ENCODE measurements at places on chromosomes 11 and 22. TPM values are rescaled to one million over a fixed set of nuclear protein-coding genes. Genes with fewer than 3 reads are reported as not detected.

DNA sequence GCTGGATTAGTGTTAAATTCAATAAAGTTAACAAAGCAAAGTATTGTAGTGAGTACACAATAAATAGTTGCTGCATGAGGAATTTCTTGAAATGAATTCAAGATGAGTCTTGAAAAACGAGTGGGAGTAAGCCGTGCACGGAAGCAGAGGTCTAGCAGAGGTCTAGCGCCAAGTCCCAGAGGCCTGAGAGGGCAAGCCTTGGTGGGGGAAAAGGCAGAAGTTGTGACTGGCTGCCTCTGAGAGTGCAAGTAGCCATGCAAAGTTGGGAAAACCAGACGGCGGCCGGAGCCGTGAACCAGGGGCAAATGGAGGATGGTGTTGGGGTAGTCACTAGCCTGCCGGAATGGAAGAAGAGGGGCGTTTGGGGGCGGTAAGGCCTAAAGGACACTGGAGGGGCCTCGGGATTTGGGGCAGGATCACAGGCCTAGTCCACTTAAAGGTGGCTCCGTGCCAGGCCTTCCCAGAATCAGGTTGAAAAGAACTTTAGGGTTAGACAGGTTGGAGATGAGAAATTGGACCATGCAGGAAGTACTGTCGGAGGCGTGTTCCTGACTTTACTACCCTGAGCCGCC, 379 bp upstream of the SLC3A2 start:
- peak; percentile 76 for DNase-seq

- no peak for DNase-seq
Measured at GRCh38 chr11:70306586-70307033, 36.1 kb downstream of the PPFIA1 start.

- peak; percentile 26 for DNase-seq
Measured at GRCh38 chr22:41481131-41481830, 12.4 kb downstream of the ACO2 start.

DNA sequence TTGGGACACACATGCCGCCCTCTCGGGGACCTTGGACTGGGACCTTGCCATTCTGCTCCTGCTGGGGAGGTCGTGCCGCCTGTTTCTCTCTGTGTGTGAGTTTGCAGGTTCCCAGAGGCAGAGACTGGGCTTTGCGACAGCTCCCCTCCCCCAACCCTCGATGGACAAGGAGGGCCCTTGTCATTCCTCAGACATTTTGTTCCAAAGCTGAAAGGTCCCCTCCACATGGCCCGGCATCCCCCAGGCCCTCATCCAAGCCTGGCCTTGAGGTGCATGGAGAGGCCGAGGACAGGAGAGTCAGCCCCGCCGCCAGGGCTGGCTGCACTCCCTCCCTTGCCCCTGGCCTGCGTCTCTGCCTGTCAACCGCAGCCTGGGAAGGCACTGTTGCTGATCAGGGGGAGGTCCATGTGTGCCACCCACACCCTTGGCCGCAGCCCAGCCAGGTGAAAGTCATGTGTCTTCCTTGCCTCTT, 25.6 kb downstream of the FADS2 start:
- no peak for DNase-seq

- no peak for DNase-seq
Measured at GRCh38 chr22:44926124-44926475, 83.7 kb downstream of the PHF21B start.

OR2AG1 gene
- total RNA-seq = not detected

- no peak for DNase-seq
Measured at GRCh38 chr22:27552176-27552575, 249.4 kb downstream of the MN1 start.

NEFH gene
- 30.6 TPM for total RNA-seq

DNA sequence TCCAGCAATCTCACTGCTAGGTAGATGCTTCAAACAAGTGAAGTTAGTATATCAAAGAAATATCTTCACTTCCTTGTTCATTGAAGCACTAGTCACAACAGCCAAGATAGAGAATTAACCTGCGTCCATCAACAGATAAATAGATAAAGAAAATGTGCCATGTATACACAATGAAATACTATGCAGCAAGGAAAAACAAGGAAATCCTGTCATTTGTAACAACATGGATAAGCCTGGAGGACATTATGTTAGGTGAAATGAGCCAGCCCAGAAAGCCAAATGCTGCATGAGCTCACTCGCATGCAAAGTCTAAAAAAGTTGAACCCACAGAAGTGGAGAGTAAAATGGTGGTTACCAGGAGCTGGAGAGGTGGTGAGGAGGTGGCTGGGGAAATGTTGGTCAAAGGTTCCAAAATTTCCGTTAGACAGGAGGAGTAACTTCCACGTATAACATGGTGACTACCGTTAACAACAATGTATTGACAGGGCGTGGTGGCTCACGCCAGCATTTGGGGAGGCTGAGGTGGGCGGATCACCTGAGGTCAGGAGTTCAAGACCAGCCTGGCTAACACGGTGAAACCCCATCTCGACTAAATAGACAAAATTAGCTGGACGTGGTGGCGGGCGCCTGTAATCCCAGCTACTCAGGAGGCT, 23.6 kb upstream of the CARS1 start:
- DNase-seq = no peak

DNA sequence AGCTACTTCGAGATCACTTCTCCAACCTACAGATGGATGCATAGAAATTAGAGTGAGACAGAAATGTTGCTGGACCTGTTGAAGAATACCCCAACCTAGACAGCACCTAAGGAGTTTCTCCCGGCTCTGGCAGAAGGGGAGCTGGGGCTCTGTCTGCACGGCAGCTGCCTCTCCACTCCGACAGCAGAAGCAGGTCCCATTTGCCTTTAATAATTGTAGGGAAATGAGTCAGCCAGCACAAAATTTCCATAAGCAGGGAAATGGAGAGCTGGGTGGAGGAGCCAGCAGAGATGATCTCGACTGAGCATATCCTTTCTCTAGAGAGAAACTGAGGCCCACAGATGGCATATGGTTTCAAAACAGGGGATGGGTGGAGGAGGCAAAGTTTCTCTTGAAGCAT, 80.1 kb downstream of the EFCAB6 start:
- DNase-seq = no peak

- no peak for DNase-seq
Measured at GRCh38 chr11:113168354-113169342, 145.7 kb upstream of the TTC12 start.

DNA sequence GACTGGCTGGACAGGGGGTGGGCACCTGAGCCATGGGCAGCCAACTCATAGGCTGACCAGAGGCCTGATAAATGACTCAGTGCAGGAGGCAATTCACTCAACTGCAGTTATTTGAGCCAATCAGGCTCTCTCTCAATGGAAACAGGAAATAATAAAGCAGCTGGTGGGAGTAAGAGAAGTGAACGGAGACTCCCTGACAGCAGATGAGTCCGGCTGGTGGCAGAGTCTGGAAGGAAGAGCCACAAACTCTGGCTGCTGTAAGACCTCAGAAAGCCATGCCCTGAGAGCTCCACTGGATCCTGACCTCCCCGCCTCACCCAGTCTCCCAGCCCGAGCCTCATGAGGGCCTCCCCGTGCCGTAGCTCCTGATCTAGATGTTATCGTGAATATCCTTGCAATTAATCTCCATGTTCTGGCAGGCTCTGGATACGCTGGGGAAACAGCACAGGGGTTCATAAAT, 69.8 kb downstream of the TRIM29 start:
- no peak for DNase-seq

DNA sequence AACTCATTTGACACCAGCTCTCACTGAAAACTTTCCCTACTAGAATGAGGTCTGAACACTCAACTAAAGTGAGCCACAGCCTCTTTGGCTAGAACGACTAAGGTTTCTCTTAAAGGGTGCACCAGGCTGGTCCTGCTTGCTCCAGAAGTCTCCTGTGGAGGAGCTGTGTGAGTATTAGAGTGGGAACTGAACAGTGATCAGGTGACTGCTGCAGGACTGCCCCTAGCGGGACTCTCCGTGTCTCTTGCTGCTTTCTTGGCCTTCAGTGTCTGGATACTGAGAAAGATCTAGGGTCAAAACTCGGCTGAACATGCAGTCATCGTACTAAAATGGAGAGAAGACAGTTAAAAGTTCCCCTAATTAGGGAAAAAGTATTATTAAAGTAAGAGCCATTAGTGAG, 34.6 kb downstream of the FAM118A start:
- no peak for DNase-seq

MAPK1 gene
- total RNA-seq = 125 TPM

DNA sequence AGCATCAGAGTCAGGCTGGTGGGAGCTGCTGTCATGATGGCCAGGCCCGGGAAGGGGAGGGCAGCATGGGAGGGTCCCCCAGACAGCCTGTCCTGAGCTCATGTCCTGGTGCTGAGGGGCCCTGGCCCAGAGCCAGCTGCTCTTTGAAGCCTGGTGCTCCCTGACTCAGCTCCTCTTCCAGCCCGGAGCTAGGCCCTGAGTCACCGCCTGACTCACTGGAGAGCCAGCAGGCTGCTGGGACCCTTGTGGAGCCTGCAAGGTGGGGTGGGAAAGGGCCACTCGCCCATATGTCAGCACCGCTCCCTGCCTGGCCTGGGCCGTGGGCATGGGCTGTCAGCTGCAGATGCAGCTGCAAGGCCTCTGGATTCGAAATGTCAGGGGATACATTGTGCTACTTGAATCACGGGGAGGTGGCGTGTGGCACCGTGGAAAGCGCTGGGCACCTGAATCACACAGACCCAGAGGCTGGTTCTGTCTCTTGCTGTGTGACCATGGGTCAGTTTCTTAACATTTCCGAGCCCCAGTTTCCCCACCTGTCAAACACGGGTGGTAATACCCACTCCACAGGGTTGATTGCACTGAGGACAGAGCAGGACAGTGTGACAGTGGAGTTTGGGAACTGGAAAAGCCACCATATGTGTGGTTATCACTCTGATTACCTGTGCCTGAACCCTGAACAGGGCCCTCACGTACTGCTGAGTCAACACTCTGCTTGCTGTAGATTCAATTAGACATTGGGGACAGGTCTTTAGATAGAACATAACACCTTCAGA, 4.4 kb downstream of the CACNA1I start:
- DNase-seq = no peak

DNA sequence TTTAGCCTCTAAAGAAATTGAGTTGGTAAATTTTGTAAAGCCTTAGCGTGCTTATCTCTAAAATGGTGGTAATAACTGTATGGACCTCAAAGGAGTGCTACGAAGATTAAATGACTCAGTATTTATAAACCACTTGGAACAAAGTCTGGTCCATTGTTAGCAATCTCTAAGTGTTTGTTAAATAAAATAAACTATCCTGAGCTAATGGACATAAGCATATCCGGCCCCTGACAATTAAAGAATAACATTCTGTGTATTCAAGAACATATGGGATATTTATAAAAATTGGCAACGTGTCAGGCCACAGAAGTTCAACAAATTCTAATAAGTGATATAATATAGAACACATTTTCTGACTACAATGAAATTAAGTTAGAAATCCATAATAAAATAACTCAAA, 71.0 kb downstream of the MYEOV start:
- DNase-seq = no peak

CCDC157 gene
- 2.0 TPM for total RNA-seq

A4GALT gene
- total RNA-seq = 12.1 TPM

GALNT18 gene
- 8.2 TPM for total RNA-seq

DNA sequence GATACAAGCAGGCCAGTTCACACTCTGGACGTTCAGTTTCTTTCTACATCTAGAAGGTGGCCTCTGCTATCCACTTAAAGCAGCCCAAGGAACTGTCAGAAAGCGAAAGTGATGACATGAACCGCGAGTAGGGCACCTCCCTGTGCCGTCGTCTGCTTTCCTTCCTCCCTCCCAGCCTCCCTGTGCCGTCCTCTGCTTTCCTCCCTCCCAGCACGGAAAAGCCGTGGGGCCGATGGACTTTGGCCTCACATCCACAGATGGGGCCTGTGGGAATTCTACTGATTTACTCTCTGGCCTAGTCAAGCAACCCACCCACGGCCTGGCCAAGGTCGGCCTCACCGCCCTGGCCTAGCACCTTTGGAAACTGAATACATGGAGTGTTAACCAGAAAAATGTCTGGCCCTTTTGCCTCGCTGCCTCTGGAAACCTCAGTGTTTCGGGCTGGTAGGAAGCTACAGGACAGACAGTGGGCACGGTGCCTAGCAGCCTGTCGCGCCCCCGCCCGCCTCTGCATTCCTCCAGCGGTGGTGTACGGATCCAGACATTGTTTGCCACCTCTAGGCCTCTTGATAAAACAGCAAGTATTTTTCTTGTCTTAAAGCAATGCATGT, 14.2 kb downstream of the PEX26 start:
- peak; percentile 71 for DNase-seq

- DNase-seq = no peak
Measured at GRCh38 chr22:35310556-35311550, 11.2 kb downstream of the TOM1 start.

DNA sequence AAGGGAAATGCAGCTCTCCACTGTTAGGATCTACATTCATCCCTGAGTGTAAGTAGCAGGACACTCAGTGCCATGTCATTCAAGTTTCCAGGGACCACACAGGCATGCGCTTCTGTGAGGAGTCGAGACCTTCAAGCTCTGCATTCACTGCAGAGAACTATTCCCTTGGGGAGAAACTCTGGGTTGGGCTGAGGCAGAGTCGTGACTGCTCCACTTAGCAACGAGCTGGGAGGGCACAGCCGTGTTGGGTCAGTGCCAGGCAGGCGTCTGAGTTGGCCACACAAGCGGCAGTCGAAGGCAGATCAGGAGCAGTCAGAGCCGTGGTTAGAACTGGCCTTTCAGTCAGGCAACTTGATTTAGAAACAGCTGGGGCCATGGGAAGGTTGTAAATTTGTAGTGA, 14.7 kb downstream of the MPEG1 start:
- DNase-seq = peak; percentile 77
